ENCODE measurements at places on chromosomes 11 and 22.

- DNase-seq, result peak; percentile 44
Observed at GRCh38 chr11:102177974-102178631, 67.9 kb downstream of the YAP1 start.

- DNase-seq, result no peak
Observed at GRCh38 chr11:86785576-86785975, 14.8 kb upstream of the PRSS23 start.

DNA sequence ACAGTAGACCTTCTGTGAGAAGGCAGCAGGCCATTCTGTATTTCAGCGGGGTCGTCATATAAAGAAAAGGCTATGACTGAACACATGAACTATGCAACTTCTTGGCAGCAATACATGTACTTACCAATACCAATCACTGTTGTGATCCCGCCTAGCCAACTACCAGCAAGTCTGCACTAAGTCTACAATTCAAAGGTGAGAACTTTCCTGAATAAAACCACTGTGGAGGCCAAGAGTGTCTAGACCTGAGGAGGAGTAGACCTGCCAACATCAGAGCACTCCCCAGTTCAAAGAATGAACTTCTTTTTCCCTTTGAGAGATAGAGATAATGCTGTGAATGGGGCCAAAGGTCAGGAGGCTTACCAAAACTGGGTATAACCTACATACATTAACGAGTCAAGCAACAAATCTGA, 108.2 kb downstream of the SIK3 start:
- DNase-seq, result no peak

GRCh38 chr11:112509300-112509699, 248.6 kb upstream of the PLET1 start:
- DNase-seq, result peak; percentile 55

- DNase-seq, result no peak
Observed at GRCh38 chr11:60780065-60780464, 5.1 kb upstream of the MS4A10 start.

DNA sequence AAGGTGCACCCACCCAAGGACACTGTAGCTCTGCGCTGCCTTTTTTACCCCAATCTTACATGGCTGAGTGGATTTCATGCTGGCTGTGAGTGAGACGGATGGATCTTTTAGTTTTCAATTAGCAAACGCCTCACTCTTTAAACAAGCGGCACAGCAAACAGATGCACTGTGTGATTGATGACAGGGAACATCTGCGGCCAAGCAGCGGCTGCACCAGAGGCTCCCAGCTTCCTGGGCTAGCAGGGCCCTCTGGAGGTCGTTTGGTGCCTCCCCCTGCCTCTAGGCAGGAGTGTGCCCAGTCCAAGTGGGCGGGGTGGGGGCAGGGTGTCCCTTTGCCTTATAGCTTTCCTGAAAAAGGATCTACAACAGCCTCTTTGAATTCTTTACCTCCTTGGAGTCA, 2.1 kb upstream of the DRD2 start:
- no peak for DNase-seq

- DNase-seq, result no peak
Observed at GRCh38 chr11:116510886-116511650, 261.7 kb downstream of the BUD13 start.

- DNase-seq, result peak; percentile 92
Observed at GRCh38 chr11:118012083-118012669, 26.0 kb downstream of the IL10RA start.

DNA sequence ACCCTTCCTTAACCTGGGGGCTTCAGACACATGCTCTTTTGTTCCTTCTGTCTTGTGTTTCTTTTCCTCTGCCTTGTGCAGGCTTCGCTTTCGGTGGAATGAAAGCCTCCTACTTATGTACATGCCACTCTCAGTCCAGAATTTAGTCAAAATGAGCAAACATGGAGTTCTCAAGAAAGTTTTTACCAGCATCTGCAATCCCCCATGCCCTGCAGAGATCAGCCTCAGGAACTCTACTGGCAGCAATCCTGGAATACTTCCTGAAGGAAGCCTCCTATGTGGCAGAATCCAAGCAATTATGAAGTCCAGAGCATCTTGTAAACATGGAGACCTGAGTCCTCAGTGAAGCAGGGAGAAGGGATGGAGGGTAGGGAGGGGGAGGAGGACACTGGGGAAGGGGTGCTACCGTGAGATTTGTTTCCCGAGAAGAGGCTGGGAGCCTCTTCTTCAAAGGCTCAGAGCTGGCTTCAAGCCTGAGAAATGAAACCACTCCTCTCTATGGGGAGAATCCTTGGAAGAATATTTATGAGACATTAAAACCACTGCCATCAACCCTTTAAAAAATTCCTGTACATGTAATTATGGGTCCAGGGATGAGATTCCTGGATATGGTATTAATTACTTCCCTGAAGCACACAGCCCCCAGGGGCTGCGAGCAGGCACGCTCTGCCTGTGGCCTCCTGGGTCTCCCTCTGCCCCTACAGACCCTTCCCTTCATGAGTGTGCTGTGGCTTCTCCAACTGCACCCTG, 58.4 kb downstream of the TENM4 start:
- no peak for DNase-seq

GRCh38 chr22:36208914-36209313, 7.3 kb upstream of the APOL4 start:
- no peak for DNase-seq

GRCh38 chr11:4068962-4069361, 25.6 kb upstream of the RRM1 start:
- peak; percentile 46 for DNase-seq

- no peak for DNase-seq
Observed at GRCh38 chr22:39091126-39092081, 5.6 kb upstream of the APOBEC3H start.

- DNase-seq, result peak; percentile 70
Observed at GRCh38 chr11:111429066-111429506, 50.0 kb upstream of the POU2AF1 start.

DNA sequence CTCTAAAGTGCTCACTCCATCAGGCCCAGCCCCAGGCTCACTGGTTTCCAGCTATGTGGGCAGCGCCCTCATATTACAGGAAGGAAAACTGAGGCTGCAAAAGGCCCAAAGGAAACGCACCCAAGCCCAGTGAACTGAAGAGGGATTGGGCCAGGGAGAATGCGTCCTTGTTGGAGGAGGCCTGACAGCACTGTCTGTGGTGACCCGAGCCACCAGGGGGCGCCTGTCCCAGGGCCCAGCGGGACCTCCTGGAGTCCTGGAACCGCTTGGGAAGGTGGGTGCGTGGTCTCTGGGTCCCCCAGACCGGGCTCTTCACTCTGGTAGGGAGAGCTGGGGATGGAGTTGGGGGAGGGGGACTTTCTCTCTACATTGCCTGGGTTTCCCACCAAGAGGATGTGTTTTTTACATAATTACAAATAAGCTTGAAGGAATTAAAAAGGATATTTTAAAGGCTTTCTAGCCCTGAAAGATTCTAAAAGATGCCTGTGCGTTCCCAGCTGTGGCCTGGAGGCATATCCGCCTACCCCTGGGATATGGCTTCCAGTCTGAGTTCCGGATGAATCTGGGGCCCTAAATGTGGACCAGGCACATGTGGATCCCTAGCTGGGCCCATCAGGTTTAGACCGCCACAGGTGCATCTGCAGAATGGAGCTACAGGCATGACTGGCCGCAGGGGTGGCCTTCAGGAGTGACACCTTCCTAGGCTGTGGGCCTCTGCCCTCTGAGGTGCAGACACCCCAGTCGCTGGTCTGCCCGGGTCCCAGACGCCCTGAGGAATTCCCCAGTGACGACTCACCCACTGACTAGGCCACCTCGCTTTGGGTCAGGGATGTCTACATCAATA, 4.2 kb downstream of the SPI1 start:
- DNase-seq, result peak; percentile 90

GRCh38 chr11:33329705-33330329, 72.6 kb downstream of the HIPK3 start:
- peak; percentile 57 for DNase-seq

- DNase-seq, result peak; percentile 86
Observed at GRCh38 chr22:45612451-45612901, 59.2 kb upstream of the ATXN10 start.

- no peak for DNase-seq
Observed at GRCh38 chr11:13433437-13433836, 29.6 kb downstream of the BTBD10 start.

DNA sequence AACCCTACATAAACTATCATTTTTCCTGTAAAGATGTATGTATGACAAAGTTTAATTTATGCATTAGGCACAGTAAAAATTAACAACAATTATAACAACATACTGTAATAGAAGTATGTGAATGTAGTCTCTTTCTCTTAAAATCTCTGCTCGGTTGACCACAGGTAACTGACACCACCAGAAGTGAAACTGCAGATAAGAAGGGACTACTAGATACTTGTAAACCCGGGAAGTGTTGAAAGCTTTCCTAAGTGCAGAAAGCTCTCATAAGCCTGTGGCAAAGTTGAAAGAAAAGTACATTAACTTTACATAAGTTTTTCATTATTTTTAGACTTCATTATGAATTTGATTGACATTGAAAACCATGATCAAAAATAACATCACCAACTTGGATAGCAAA, 1173.3 kb downstream of the LRRC4C start:
- no peak for DNase-seq

DNA sequence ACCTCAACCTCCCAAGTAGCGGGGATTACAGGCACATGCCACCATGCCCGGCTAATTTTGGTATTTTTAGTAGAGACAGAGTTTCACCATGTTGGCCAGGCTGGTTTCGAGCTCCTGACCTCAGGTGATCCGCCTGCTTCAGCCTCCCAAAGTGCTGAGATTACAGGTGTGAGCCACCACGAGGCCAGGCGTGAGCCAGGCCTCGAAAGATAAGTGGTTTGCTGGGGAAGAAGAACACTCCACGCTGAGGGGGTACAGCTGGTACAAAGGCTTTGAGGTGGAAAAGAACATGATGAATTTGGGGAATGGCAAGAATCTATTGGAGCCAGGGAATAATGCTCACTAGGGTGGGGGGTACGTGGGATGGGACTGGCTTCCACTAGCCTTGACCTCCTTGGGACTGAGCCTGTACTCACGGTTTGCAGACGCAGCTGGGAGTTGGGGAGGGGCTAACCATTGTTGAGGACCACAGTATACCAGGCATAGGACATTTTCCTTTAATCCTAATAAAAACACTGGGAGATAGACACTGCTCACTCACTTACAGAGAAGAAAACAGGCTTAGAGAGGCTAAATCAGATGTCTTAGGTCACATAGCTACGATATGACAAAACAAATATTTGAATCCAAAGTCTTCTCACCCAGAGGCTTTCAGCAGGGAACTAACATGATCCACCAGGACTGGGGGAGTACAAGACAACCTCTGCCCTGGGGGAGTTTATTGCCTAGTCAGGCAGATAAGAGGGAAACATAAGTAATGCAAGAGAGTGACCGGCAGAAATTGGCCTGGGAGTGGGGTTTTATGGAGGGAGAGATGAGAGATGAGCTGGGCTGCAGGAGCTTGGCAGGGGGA, 4.9 kb downstream of the SLCO2B1 start:
- DNase-seq, result no peak

DNA sequence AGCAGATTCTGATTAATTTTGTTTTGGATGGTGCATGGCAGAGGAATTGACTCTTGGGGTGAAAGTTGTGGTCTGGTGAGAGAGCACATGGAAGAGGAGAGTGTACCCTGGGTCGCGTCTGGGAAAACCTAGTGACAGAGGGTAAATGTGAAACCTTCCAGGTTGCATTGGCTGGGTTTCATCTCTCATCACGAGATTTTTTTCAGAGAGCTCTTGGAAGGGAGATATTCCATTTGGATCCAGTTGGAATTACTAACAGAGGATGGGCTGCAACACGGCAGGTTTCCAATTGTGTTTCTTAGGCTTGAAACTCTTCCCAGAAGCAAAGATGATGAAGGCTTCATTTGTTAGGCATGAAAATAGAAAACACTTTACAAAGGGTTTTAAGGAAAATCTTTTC, 109.7 kb upstream of the MTMR2 start:
- no peak for DNase-seq

- no peak for DNase-seq
Observed at GRCh38 chr11:132853886-132854285, 678.4 kb downstream of the OPCML start.

GRCh38 chr11:32894149-32894827, 1.7 kb downstream of the QSER1 start:
- peak; percentile 76 for DNase-seq

- DNase-seq, result no peak
Observed at GRCh38 chr11:58530236-58530635, 22.3 kb upstream of the OR5B21 start.

DNA sequence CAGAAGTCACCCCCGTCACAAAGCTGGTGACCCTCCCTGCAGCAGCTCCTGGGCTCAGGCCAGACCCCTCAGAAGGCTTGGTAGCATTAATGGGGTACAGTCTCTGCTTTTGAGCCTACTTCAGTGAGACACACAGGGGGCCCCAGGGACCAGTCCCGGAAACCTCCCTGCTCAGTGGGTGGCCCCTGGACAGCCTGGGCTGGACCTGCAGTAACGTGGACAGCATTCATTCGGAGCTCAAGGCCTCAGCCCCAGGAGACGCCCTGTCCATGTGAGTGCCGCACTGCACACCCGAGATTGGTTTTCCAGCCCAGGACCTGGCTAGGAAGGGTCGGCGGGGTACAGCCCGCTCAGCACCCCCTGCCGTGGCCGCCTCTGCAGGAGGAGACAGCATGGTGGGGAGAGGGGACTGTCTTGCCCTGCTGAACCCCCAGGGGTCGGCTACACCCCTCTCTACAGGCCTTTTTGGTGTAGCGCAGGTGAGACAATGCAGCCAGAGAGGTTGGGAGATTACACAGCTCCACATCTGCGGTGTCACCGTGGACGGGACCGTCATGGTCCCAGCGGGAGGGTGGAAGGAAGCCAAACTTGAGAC, 83.4 kb downstream of the FBLN1 start:
- DNase-seq, result no peak

GRCh38 chr11:88402784-88403183, 65.2 kb upstream of the CTSC start:
- no peak for DNase-seq

- peak; percentile 44 for DNase-seq
Observed at GRCh38 chr11:2741377-2742131, 41.8 kb upstream of the KCNQ1OT1 start.

GRCh38 chr22:20111045-20111688, 4.7 kb upstream of the RANBP1 start:
- peak; percentile 19 for DNase-seq

- no peak for DNase-seq
Observed at GRCh38 chr22:23270212-23270733, 90.0 kb downstream of the BCR start.

GRCh38 chr11:119706029-119706428, 23.0 kb downstream of the NECTIN1 start:
- no peak for DNase-seq

DNA sequence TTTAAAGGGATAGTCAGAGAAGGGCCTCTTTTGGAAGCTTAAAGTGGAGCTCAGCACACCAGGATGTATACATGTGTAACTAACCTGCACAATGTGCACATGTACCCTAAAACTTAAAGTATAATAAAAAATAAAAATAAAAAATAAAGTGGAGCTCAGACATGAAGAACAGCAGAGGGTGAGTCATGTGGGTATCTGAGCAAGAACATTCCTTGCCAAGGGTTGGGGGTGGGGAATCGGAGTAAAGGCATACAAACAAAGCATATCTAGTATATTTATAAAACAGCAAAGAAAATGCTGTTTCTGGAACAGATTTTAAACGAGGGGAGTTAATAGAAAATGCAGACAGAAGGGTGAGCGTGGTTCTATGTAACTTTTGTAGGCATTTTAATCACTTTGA, 562.6 kb upstream of the ANO3 start:
- no peak for DNase-seq

- peak; percentile 74 for DNase-seq
Observed at GRCh38 chr22:50270666-50271394, 650 bp upstream of the MAPK11 start.

GRCh38 chr11:58688789-58689503, 42.8 kb downstream of the GLYAT start:
- DNase-seq, result peak; percentile 41
